ENCODE measurements at places on chromosomes 1 and 21. TPM values are rescaled to one million over a fixed set of nuclear protein-coding genes. Genes with fewer than 3 reads are reported as not detected.

DNA sequence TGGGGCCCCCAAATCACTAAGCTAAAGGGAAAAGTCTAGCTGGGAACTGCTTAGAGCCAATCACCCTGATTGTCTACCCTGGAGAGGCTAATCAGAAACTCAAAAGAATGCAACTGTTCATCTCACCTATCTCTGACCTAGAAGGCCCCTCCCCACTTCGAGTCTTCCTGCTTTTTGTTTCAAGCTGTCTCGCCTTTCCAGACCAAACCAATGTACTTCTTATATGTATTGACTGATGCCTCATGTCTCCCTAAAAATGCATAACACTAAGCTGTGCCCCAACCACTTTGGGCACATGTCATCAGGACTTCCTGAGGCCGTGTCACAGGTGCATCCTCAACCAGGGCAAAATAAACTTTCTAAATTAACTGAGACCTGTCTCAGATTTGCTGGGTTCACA is 209.5 kb downstream of the APP start:
- H3K36me3 ChIP-seq, result peaks cover 4% of the 10 kb centered on the region
- DNase-seq, result no peak
- H3K4me3 ChIP-seq, result no peak overlapping the region

GRCh38 chr1:201295346-201295745 is 12.0 kb downstream of the PKP1 start:
- H3K4me3 ChIP-seq, result no peak overlapping the region
- no peak for DNase-seq
- H3K27me3 ChIP-seq, result peaks cover 68% of the 10 kb centered on the region

DNA sequence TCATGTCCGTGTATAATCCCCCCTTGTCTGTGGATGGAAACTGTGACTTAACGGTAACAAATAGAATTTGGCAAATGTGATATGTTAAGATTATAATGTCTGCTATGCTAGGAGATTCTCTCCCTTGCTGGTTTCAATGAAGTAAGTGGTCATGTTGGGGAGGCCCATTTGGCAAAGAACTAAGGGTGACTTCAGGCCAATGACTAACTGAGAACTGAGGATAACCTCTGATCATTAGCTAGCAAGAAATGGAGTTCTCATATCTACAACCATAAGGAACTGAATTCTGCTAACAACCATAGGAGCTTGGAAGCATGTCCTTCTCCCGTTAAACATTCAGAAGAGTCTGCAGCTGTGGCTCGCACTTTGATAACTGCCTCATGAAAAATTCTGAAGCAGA is 2.3 kb downstream of the IFI44L start:
- H3K27me3 ChIP-seq, result no peaks in the 10 kb centered on the region
- no peaks in the 10 kb centered on the region for H3K36me3 ChIP-seq
- DNase-seq, result no peak
- H3K27ac ChIP-seq, result no peak overlapping the region

Gene CCDC30
- 0.17 TPM for polyA plus RNA-seq

DNA sequence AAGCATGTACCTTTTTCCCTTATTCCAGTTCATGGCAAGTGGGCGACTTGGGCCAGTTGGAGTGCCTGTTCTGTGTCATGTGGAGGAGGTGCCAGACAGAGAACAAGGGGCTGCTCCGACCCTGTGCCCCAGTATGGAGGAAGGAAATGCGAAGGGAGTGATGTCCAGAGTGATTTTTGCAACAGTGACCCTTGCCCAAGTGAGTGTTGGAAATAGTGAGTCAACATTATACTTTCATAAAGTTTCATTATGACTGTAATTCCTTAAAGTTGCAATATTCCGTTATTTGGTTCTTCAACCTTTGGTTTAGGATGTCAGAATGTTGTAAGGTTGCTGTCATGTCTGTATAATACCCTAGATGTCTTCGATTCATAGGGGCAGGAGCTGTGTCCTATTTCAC is 230.5 kb downstream of the TPR start:
- H3K36me3 ChIP-seq, result no peaks in the 10 kb centered on the region
- DNase-seq, result no peak
- H3K27me3 ChIP-seq, result no peaks in the 10 kb centered on the region
- no peak overlapping the region for H3K27ac ChIP-seq
- H3K4me3 ChIP-seq, result no peak overlapping the region

Gene C1orf87
- polyA plus RNA-seq, result not detected

Gene AADACL4
- polyA plus RNA-seq, result not detected

GRCh38 chr1:89610457-89611011 is 22.4 kb upstream of the LRRC8C start:
- no peak overlapping the region for H3K4me3 ChIP-seq
- no peaks in the 10 kb centered on the region for H3K4me1 ChIP-seq
- DNase-seq, result no peak
- no peaks in the 10 kb centered on the region for H3K36me3 ChIP-seq

GRCh38 chr1:98949621-98950020 is 55.0 kb downstream of the PLPPR5 start:
- no peaks in the 10 kb centered on the region for H3K4me1 ChIP-seq
- no peaks in the 10 kb centered on the region for H3K36me3 ChIP-seq
- H3K4me3 ChIP-seq, result no peak overlapping the region
- H3K27ac ChIP-seq, result no peak overlapping the region
- no peaks in the 10 kb centered on the region for H3K27me3 ChIP-seq

DNA sequence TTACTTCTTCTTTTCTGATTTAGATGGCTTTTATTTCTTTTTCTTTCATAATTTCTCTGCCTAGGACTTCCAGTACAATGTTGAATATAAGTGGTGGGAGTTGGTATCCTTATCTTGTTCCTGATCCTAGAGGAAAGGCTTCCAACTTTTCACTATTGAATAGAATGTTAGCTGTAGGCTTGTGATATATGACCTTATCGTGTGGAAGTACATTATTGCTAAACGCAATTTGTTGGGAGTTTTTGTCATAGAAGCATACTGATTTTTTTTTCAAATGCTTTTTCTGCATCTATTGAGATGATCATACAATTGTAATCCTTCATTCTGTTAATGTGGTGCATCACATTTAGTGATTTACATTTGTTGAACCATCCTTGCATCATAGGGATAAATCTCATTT is 79.5 kb downstream of the FASLG start:
- peaks cover 2% of the 10 kb centered on the region for H3K4me1 ChIP-seq
- H3K27me3 ChIP-seq, result peaks cover 1% of the 10 kb centered on the region
- no peak overlapping the region for H3K27ac ChIP-seq
- H3K4me3 ChIP-seq, result no peak overlapping the region
- DNase-seq, result no peak
- H3K36me3 ChIP-seq, result no peaks in the 10 kb centered on the region

Gene ABCA4
- 0.11 TPM for polyA plus RNA-seq

GRCh38 chr21:18801468-18801867 is 397.9 kb upstream of the TMPRSS15 start:
- no peak overlapping the region for H3K27ac ChIP-seq
- no peak for DNase-seq
- H3K4me3 ChIP-seq, result no peak overlapping the region

Gene KCNJ9
- not detected for polyA plus RNA-seq

Gene VHLL
- not detected for polyA plus RNA-seq

- no peaks in the 10 kb centered on the region for H3K36me3 ChIP-seq
- DNase-seq, result no peak
- H3K4me3 ChIP-seq, result no peak overlapping the region
- no peak overlapping the region for H3K27ac ChIP-seq
- H3K27me3 ChIP-seq, result no peaks in the 10 kb centered on the region
Measured at GRCh38 chr1:109770331-109771095, 6.8 kb upstream of the EPS8L3 start.

- H3K4me3 ChIP-seq, result no peak overlapping the region
- no peaks in the 10 kb centered on the region for H3K36me3 ChIP-seq
- H3K27ac ChIP-seq, result no peak overlapping the region
- peaks cover 21% of the 10 kb centered on the region for H3K27me3 ChIP-seq
Measured at GRCh38 chr1:91546876-91547275, 46.2 kb downstream of the CDC7 start.

Gene ACTL8
- 0.09 TPM for polyA plus RNA-seq

Gene AMY1A
- not detected for polyA plus RNA-seq

DNA sequence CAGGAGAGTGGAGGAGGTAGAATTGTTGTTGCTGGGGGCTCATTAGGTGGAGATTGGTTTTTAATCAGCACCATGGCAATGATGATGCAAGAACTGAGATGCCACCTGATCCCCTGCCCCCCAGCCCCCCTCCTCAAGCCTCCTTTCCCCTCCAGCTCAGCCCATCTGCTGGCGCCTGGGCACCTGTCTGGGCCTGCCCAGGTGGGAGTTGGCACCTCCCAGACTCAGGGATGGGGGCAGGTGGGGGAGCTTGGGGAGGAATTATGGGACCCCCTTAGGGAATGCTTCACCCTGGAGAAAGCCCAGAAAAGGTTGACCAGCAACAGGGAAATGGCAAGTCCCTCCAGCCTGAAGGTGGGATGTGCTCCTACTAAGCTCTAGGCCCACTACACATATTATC is 1.5 kb upstream of the NHLH1 start:
- no peak for DNase-seq
- peaks cover 2% of the 10 kb centered on the region for H3K4me1 ChIP-seq
- no peak overlapping the region for H3K27ac ChIP-seq
- H3K36me3 ChIP-seq, result peaks cover 6% of the 10 kb centered on the region

GRCh38 chr1:217524787-217525520 is 105.9 kb downstream of the GPATCH2 start:
- H3K27me3 ChIP-seq, result no peaks in the 10 kb centered on the region
- H3K27ac ChIP-seq, result no peak overlapping the region
- H3K36me3 ChIP-seq, result no peaks in the 10 kb centered on the region
- H3K4me3 ChIP-seq, result no peak overlapping the region
- peak; percentile 74 for DNase-seq
- peaks cover 7% of the 10 kb centered on the region for H3K4me1 ChIP-seq

GRCh38 chr1:165169028-165169427 is 187.5 kb downstream of the LMX1A start:
- H3K27me3 ChIP-seq, result no peaks in the 10 kb centered on the region
- H3K4me1 ChIP-seq, result no peaks in the 10 kb centered on the region
- no peak overlapping the region for H3K4me3 ChIP-seq
- no peak overlapping the region for H3K27ac ChIP-seq

GRCh38 chr1:217211486-217211885 is 419.4 kb downstream of the GPATCH2 start:
- H3K4me1 ChIP-seq, result no peaks in the 10 kb centered on the region
- no peak overlapping the region for H3K27ac ChIP-seq
- H3K36me3 ChIP-seq, result no peaks in the 10 kb centered on the region
- no peak overlapping the region for H3K4me3 ChIP-seq
- no peaks in the 10 kb centered on the region for H3K27me3 ChIP-seq
- no peak for DNase-seq

Gene NBPF20
- polyA plus RNA-seq, result 2.2 TPM

Gene SFN
- 0.34 TPM for polyA plus RNA-seq

Measured in IMR-90 (cell line).